ENCODE measurements at places on chromosomes 7 and 10.
A peak's percentile ranks its signal among the peaks of the same experiment; 100 is the strongest.

DNA sequence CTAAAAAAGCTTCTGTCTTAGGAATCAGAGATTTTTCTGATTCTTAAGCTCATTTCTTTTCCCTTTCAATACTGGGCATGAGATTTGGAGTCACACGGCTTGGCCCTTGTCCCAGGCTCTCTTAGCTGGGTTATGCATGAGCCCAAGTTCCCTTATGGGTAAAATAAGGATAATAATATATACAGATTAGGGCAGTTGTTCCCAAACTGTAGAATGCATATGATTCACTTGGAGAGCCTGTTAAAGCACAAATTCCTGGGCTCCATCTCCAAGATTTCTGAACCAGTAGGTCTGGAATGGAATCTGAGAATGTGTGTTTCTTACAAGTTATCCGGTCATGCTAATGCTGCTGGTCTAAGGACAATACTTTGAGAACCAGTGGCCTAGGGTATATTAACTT, 154.0 kb downstream of the REEP3 start:
- no peak for DNase-seq

- no peak for DNase-seq
Measured at GRCh38 chr10:96341219-96342182, 17.3 kb downstream of the OPALIN start.

DNA sequence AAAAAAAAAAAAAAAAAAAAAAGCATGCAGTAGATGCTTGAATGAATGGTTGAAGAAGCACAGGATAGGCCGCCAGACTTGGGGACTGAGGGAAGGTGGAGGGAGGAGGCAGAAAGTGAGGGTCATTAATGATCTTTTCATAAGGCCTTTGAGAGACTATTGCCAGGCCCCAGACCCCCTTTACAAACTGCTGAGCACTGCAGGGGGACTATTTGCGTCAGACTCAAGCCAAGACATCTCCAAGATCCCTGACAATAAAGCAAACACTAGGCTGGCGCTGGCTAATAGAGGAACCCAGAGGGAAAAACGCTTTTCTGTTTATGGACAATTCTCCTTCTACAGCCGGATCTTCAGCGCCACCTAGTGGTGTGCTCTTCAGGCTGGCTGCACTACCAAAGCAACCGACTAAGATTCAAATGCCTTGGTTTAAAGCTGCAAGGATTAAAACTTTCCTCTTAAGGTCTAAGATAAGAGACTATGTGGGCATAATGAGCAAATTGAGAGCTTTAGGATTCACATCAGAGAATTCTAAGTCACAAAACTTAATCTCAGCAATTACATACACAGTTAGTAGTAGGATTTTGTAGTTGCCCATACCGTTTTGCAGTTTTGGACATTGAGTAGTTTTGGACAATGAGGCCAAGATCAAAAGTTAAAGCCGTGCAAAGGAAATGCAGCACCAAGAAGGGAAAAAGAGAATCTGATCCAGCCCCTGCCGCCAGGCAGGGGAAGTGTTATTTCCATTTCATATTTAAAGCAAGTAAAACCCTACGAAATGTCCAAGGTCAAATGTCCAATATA, 17.9 kb upstream of the AGK start:
- DNase-seq, result peak; percentile 74

- peak; percentile 58 for DNase-seq
Measured at GRCh38 chr10:124717911-124718741, 26.1 kb downstream of the FAM53B start.

DNA sequence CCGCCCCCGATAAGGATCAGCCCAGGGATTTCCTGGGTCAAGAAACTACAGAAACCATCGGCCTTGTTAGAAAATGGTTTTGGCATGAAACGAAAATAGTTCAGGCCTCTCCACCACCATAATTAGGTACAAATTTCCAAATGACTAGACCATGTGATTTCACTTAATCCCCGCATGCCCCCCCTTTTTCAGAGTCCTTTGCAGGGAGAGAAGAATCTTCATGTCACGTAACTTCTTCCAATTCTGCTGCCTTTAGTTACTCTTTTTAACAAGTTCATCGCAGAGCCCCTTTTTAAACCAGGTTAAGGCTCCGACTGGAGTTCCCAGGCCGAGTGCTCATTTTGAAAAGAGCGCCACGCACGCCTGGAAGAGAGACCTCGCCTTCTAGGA, 3.4 kb downstream of the PDGFA start:
- no peak for DNase-seq

DNA sequence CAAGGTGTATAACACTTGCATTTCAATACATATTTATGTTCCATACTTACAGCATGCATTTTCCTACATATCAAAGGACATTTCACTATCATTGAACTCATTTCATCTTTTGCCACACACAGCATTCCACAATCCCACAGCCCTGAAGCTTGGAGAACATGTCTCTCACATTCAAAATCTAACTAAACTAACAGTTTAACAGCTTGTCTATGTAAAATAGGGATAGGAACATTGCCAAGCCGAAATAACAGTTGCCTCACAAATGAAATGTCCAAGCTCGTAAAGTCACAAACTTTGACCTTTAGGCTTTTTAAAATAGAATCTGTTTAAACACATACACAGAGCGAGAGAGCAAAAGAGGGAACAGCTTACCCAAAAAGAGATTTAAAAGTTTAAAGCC, 65.3 kb downstream of the HGF start:
- DNase-seq, result no peak

GRCh38 chr10:83372646-83373045, 766.7 kb upstream of the GHITM start:
- DNase-seq, result no peak

- DNase-seq, result no peak
Measured at GRCh38 chr10:78212786-78213175, 179.1 kb downstream of the RPS24 start.

- no peak for DNase-seq
Measured at GRCh38 chr10:116857156-116857555, 7.9 kb downstream of the ENO4 start.

GRCh38 chr10:115665549-115665948, 572.4 kb downstream of the ATRNL1 start:
- no peak for DNase-seq

- no peak for DNase-seq
Measured at GRCh38 chr10:74109452-74109851, 41.2 kb downstream of the AP3M1 start.

DNA sequence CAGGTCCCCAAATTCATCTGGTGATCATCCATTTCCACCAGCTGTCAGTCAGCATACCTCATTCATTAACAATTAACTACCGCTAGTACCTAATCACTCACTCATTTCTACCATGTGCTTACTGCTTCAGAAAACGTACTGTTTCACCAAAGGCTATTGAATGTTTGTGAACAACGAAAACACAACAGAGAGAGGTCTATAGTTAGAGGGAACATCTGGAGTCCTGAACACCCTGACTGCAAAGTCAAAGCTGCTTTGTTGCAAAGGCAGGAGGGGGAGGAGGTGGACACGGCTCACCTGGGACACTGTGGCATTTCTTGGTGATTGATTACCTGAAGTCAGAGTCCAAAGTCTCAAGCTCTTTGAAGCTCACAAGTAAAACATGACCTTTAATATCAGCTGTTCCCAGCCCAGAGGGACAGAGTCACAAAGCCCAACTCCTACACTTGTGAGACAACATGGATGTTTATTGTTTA, 342.3 kb upstream of the ADARB2 start:
- no peak for DNase-seq

DNA sequence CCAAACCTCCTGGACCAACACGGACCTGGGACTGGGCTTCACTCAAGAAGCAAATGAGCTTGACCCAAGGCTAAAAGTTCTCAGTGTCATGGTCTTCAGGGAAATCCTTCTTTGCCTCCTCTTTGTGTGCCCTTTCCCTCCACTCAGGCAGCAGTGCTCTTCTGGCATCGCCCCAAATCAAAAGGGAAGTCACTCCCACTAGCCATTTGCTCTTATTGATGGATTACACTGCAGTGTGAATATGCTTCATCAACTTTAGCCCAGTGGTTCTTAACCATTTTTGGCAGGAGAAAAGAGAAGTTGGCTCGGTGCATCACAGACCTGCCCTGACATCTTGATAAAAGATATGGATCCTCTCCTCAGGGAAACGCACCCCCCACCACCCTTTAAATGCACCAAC, 19.2 kb upstream of the IKZF1 start:
- no peak for DNase-seq

Data from GM20000 (cell line).